GM23248 (cell line): ENCODE measurements at places on chromosomes 6 and 20. TPM values are rescaled to one million over a fixed set of nuclear protein-coding genes. Genes with fewer than 3 reads are reported as not detected.

The DEFB114 gene
- not detected in 2 replicates for polyA plus RNA-seq

The IL17A gene
- polyA plus RNA-seq, result not detected in 2 replicates

The SUMO4 gene
- polyA plus RNA-seq, result 0.18 and 0.23 TPM in 2 replicates

The FOXA2 gene
- polyA plus RNA-seq, result not detected in 2 replicates

The FAM217A gene
- not detected in 2 replicates for polyA plus RNA-seq

The CALHM4 gene
- not detected in 2 replicates for polyA plus RNA-seq

The AIG1 gene
- polyA plus RNA-seq, result 44.7 and 50.4 TPM in 2 replicates

The CPXM1 gene
- 0.08 TPM in 1 of 2 replicates, not detected in the other for polyA plus RNA-seq

The LBP gene
- polyA plus RNA-seq, result not detected in 2 replicates

The COL21A1 gene
- polyA plus RNA-seq, result not detected in 2 replicates

The SYNJ2 gene
- 17.6 and 20.5 TPM in 2 replicates for polyA plus RNA-seq

The MOXD1 gene
- 557 and 564 TPM in 2 replicates for polyA plus RNA-seq

The TBX18 gene
- 5.1 and 5.7 TPM in 2 replicates for polyA plus RNA-seq

The CD109 gene
- 31.1 and 31.3 TPM in 2 replicates for polyA plus RNA-seq

The C20orf141 gene
- not detected in 2 replicates for polyA plus RNA-seq

The GPANK1 gene
- polyA plus RNA-seq, result 19.3 and 20.0 TPM in 2 replicates

The OGFR gene
- polyA plus RNA-seq, result 9.7 and 9.9 TPM in 2 replicates

The IMPG1 gene
- not detected in 2 replicates for polyA plus RNA-seq

The PTCRA gene
- not detected in 2 replicates for polyA plus RNA-seq

The OXT gene
- polyA plus RNA-seq, result 0.40 and 0.70 TPM in 2 replicates

The DUSP22 gene
- 15.7 and 18.1 TPM in 2 replicates for polyA plus RNA-seq

The ZNF334 gene
- polyA plus RNA-seq, result 1.1 and 1.2 TPM in 2 replicates

The TUBB2B gene
- polyA plus RNA-seq, result 8.1 and 9.0 TPM in 2 replicates

The ITPR3 gene
- polyA plus RNA-seq, result 4.8 and 4.9 TPM in 2 replicates

The LCA5 gene
- 3.6 and 4.0 TPM in 2 replicates for polyA plus RNA-seq

The HLA-DRB1 gene
- 0.21 and 0.52 TPM in 2 replicates for polyA plus RNA-seq
